ENCODE measurements at places on chromosomes 1 and 21.

- DNase-seq: no peak
These were observed 76.1 kb upstream of the GADD45A start for GRCh38 chr1:67608661-67609576.

DNA sequence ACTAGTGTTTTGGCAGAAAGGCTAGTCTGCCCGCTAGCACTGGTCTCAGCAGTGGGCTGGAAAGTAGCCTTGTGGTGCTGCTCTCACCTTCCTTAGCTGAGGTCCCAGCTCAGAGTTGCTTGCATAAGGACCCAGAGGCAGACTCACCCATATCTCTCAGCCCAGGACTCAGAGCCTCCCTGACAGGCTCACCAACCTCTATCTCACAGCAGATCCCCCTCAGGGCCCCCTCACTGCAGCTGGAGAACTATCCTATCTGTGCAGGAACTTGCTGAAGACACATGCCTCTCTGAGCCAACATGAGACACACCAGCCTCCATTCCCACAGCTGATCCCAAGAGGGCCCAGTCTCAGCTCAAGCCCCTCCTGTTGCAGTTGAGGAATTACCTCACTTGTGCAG, 82.6 kb downstream of the IARS2 start:
- no peak for DNase-seq

- no peak for DNase-seq
These were observed 21.2 kb upstream of the UTS2 start for GRCh38 chr1:7873801-7874795.

DNA sequence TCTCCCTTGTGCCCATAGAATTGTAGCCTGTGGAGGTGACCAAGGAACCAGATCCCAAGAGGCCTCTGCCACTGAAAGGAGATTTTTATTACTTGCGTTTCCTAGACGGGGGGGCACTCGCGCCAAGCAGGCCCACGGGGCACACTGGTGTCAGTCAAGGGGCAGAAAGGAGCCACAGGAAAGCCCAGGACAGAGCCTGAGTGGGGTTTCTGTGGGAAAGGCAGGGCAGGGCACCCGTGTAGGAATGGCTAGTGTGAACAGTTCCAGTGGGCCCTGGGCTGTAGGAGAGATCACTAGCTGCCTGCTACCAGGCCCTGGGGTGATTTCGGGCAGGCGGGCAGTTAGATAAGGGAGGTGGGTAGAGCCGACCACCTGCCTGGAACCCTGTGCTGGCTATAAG, 70.8 kb downstream of the ADARB1 start:
- DNase-seq: no peak

- no peak for DNase-seq
These were observed 86.5 kb upstream of the CTTNBP2NL start for GRCh38 chr1:112309499-112309898.

DNA sequence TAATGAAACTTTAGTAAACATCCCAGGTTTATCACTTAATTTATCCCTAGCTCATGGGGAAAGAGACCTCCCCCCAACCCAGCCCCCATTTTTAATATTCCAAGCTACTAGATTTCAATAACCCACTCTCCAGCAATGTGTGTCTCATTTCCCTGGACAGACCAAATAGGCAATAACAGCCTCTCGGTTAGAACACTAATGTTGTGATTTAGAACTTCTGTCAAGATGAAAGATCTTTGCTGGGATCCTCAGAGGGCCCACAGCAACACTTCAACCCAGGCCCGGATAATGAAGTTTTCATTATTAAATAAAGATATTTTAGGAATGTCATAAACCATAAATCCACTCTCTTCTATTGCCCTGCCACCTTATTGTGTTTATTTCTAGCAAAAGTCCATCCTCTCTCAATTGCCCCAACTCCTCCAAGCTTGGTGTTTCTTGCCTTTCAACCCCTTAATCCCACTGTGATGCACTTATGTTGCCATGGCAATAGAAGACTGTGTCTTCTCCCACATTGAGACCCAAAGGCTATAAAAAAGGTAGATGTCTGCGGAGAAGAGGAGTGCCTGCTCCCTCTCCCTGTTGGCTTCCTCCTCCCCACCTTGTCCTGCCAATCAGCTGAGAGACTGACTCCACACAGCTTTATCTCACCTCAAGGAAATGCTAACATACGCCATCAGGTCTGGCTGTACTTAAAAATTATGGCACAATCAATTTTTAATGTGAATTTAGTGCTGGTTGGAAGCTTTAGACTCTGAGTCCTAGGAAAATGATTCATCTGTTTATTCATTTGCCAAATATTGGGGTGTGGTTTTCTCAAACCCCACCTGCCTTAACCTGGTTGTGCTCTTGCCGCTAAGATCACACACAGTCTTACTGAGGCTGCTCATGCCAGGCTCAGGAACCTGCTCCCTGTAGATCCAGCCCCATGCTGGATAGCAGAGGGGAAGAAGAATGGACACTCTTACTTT, 258.3 kb upstream of the CAMK1G start:
- DNase-seq: no peak

DNA sequence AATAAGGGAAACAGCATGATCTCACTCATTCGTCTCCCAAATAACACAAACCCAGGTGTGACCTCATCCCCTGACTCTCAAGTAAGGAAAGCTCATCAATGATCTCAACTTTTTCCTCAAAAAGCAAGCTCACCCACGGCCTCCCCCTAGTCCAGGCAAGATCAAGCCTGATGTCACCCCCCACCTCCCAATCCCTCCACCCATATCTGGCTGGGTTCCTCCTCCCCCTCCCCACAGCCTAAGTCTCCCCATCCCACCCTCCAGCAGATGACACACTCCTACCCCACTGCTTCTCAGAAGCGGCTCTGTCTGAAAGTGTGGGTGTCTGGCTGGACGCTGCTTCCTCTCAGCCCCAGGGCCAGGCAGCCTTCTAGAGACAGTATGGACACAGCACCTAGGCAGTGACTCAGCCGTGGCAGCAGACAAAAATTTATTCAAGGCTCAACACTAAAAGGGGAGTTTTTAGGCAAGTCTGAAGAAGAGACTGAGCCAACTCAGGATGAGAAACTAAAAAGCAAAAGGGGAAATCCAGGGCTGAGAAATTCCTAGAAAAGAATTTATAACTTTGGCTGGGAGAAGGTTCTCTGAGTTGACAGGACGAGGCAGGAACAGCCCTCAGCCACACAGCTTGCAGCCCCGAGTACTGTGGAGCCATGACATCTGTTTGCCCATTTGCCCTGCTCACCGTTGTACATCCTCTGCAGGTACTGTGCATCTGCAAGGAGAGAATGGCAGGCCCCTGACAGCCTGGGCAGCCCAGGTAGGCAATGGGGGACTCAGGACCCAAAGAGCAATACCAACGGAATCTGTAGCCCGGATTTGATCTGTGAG, 81.6 kb upstream of the LRRC8D start:
- DNase-seq: peak; percentile 40

DNA sequence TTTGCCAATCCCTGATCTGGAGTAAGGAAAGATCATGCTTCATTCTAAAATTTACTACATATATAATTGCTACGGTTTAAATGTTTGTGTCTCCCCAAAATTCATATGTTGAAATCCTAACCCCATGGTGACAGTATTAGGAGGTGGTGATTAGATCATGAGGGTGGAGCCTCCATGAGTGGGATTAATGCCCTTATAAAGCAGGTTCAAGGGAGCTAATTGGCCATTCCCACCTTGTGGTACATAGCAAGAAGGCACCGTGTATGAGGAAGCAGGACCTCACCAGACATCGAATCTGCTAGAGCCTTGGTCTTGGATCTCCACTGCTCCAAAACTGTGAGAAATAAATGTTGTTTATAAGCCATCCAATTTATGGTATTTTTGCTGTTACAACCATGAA, 55.5 kb downstream of the GADD45A start:
- no peak for DNase-seq

GRCh38 chr1:171881442-171881841, 40.1 kb downstream of the DNM3 start:
- no peak for DNase-seq

GRCh38 chr1:15384301-15384901, 25.3 kb upstream of the EFHD2 start:
- no peak for DNase-seq

- no peak for DNase-seq
These were observed 70.0 kb downstream of the CLCA4 start for GRCh38 chr1:86616871-86617270.

DNA sequence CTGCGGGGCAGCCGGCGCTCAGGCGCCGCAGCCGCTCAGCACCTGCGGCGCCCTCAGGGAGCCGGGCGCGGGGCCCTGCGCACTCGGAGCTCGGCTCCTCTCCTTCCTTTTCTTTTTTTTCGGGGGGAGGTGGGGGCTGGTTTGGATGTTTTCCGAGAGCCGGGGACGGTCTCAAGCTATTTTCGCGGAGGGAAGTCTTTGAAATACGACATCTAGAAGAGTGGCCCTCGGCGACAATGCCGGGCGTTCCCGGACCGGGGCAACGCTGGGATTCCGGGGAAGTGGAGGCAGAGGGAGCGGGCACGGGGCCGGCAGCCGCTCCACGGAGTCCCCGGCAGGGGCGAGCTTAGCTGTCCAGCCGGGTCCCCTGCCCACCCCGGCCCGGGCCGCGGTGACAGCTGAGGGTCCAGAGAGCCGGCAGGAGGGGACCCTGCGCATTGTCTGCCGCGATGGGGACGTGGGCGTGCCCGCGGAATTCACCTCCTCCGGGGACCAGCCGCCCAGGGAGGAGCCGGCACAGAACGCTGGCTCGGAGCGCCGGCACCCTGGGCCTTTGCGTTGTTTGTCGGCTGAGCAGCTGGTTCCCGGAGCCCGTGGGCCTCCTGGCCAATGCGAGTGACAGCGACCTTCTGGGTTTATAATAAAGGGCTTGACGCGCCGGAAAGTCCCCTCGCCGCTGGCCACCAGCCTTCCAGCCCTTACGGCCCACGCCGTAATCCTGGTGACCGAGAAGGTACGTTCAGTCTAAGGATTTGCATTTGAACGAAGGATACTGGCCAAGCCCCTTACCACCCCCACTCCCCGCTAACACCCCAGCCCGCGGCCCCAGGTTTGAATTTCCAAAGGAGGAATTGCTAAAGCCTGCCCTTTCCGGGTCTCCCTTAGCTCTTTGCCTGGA, 582 bp downstream of the SLC37A1 start:
- peak; percentile 34 for DNase-seq
